Activated CD8-positive, alpha-beta T cell treated with anti-CD3 and anti-CD28 coated beads for 36 hours (primary cell): ENCODE measurements at places on chromosomes 4 and X. TPM values are rescaled to one million over a fixed set of nuclear protein-coding genes. Genes with fewer than 3 reads are reported as not detected.
A peak's percentile ranks its signal among the peaks of the same experiment; 100 is the strongest.

- DNase-seq: peak; percentile 35
- H3K36me3 ChIP-seq: no peaks in the 10 kb centered on the region
- H3K27me3 ChIP-seq: no peaks in the 10 kb centered on the region
These were observed 25.5 kb downstream of the GPRASP3 start for GRCh38 chrX:102745857-102746584.

DNA sequence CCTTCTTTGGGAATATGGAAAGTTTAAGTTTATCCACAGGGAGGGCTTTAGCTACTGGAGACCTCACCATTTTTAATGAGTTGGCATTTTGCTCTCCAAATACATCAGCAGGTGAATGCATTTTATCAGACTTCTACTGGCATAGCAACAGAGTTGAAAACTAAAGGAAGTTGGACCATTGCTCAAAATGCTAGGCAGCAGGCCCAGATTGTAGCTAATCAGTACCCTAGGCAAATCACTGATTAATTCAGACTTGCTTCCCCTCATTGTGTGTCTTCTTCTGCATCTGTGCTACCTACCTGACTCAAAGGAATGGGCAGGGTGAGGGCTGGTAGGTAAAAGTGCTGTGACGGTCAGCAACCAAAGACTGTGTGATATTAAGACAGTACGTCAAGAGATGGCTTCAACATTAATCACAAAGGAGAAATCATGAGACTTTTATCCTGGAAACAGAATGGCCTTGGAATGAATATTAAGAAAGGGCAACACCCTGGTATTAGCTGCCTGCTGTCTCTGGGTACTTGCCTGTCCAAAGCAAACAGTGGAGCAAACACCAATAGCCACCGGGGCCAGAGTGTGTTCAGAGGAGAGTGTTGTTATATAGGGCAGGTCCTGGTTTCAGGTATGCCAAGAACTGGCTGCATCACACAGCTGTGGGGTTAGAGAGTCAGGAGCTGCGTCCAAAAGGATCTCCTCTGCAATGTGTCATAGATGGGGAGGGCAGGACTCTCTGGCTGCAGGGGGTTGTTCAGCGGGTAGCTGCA, 17.1 kb upstream of the SMIM20 start:
- H3K4me1 ChIP-seq: no peaks in the 10 kb centered on the region
- no peak overlapping the region for H3K4me3 ChIP-seq
- no peaks in the 10 kb centered on the region for H3K36me3 ChIP-seq
- no peak overlapping the region for H3K27ac ChIP-seq
- no peaks in the 10 kb centered on the region for H3K27me3 ChIP-seq

The PLXNB3 gene
- total RNA-seq: 7.7 TPM

DNA sequence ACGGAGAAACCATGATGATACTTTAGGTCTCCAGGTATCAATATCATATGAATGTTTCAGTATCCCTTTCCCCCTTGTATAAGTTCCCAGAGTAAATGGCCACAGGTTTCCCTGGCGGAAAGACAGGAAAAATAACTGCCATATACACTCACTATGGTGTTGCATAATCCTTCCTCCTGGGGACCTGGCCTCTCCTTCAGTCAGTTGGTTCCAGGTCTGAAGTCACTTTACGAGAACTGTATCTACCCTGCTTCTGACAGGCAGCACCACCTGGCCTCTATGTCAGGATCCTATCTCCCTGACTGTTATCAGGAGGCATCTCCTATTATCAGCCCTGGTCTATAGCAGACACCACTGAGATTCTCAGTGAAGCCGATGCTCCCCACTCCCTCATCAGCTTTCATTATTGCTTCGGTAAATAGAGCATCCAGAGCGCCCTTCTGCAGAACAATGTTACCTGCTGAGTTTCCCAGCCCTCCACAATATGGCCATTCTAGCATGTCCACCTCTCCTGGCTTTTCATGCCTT, 22.6 kb downstream of the HAUS3 start:
- no peak overlapping the region for H3K27ac ChIP-seq
- no peak overlapping the region for H3K4me3 ChIP-seq
- H3K4me1 ChIP-seq: no peaks in the 10 kb centered on the region
- H3K27me3 ChIP-seq: no peaks in the 10 kb centered on the region
- peaks cover 4% of the 10 kb centered on the region for H3K36me3 ChIP-seq
- DNase-seq: no peak

GRCh38 chrX:72176981-72177380, 4.6 kb upstream of the PIN4 start:
- H3K27me3 ChIP-seq: no peaks in the 10 kb centered on the region
- DNase-seq: no peak
- no peak overlapping the region for H3K27ac ChIP-seq
- no peak overlapping the region for H3K4me3 ChIP-seq
